EH (cell line): ENCODE measurements at places on chromosomes 7 and 10.

DNA sequence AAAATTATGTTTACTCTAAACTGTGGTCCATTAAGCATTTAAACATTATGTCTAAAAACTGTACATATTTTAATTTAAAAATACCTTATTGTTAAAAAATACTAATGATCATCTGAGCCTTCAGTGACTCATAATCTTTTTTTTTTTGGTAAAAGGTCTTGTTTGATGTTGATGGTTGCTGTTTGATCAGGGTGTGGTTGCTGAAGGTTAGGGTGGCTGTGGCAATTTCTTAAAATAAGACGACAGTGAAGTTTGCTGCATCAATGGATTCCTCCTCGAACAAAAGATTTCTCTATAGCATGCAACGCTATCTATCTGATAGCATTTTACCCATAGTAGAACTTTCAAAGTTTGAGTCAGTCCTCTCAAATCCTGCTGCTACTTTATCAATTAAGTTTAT, 180.0 kb upstream of the AHR start:
- DNase-seq = no peak

DNA sequence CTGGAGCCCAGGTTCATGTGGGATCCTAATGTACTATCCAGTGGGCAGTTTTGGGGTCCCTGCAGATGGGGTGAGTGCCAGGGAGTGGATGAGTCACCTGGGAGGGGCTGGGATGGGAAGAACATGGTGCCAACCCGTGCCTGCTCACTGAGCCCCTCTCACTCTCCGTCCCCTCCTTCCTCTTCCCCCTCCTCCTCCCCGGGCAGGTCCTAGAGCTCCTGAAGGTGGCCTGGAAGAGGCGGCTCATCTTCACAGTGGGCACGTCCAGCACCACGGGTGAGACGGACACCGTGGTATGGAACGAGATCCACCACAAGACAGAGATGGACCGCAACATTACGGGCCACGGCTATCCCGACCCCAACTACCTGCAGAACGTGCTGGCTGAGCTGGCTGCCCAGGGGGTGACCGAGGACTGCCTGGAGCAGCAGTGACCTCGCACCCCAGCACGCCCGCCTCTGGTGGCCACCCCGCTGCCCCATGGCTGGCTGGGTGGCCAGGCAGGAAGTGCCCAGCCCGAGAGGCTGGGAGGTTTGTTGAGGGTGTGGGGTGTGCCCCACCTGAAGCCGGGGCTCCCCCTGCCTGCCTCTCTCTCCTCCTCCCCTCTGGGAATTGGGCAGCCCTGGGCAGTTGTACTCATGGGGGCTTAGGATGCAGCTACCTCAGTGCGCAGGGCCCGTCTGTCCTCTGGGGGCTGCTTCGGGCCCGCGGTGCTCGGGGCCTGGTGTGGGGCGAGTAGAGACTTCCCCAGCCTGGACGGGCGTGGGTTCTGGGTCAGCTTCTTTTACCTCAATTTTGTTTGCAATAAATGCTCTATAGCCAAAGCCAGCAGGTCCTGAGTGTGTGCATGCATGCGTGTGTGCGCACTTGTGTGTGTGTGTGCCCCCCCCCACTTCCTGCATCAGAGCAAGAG, 4.9 kb upstream of the UPK3B start:
- DNase-seq = no peak

DNA sequence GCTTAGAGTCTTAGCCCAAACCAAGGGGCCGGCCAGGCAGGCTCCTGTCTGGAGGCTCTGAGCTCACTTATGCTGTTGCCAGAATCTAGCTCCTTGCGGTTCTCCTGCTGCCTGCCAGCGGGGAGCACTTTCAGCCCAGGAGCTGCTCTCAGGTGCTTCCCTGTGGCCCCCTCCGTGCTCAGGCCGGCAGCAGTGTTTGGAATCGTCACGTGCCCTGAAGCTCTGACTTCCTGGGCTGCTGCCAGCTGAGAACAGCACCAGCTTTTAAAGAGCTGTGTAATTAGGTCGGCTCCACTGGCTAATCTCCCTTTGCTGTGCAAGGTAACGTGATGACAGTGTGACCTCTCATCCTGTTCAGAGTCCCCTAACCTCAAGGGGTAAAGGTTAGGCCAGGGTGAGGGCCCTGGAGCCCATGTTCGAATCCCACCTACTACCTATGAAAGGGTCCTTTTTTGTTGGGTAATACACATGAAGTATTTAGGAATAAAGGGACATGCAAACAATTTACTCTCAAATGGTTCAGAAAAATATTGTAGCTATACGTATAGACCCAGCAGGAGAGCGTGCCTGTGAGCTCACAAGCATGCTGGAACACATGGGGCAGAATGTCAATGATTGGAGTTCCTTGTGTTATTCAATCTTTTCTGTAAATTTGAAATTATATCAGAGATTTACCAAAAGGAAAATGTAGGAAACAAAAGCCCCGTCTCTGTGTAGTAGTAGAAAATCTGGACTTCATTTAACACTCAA, 16.6 kb downstream of the ZNF862 start:
- DNase-seq = peak; percentile 70

DNA sequence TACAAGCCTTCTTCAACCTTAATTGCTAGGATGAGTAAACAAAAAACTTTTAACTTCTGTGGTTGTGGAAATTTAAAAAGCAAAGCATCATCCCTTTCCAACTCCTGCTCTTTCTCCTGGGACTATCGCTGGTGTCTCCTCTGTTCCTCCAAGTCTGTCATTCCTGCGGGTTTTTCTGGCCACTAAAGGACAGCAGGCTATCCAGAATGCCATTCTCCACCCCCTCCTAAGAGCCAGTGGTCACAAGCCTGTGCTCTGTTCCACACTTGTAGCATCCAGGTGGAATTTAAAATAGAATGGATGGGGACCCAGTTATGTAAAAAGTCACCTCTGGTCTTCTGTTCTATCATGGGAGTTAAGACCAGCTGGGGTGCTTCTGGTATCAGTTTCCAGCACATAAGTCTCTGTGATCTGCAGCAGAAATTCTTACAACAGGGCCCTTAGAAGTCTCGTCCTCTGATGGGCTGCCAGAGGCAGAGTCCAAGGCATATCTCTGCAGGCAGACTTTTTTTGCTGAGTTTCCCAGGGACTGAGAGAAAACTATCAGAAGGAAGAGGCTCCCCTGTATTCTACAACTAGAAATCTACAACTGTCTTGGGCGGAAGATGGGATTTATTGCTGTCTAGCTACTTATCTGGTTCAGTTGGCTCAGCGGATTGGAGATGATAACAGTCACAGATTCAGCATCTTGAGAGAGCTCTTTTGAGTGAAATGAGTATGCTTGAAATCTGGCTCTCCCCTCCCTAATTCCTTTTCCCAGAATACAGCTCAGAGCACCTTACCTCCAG, 5.1 kb upstream of the WNT16 start:
- DNase-seq = peak; percentile 16

- DNase-seq = no peak
Observed at GRCh38 chr10:79285315-79286197, 61.7 kb upstream of the PPIF start.

DNA sequence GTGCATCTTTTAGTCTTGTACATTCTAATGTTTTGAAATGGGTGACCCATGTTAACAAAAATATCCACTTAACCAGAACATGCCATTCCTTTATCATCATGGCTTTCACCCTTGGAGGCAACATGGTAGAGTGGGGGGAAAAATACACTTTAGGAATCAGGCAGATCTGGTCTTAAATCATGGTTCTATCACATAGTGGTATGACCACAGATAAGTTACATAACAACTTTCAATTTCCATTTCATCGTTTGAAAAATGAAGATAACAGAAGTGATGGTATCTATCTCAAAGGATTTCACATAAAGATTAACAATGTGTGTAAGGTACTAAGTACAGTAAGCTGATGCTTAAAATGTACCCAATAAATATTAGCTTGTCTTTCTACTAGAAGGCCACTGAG, 19.0 kb downstream of the TMEM168 start:
- DNase-seq = no peak

GRCh38 chr7:38975944-38976392, 1.7 kb upstream of the POU6F2 start:
- no peak for DNase-seq

DNA sequence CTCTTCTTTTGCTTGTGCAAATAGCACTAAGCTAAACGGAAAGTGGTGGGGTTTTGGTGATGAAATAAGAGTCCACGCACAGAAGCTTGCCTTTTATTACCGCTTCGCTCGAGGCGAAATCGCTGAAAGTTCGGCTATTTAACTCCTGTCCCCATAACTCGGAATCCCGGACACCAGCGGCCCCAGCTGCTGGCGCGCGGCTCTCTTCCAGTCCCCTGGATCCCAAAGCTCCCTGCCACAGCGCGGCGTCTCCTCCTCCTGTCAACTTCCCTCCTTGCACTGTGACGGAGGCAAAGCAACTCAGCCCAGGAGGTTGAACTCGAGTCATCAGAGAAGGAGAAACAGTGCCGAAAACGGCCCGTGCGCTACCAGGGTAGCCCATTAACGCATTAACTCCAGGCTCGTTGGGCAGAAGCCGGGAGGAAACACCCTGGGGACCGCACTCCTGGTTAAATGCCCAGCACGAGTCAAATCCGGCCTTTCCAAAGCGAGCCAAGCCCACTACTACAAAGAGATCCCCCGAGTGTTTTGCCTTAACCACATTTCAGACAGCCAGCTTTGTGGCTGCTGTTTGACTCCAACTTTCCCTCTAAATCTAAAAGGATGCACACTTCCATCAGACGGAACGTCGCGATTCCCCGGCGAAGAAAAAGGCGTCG, 1.3 kb downstream of the SEMA3D start:
- DNase-seq = peak; percentile 87

- no peak for DNase-seq
Observed at GRCh38 chr7:157463245-157463644, 126.4 kb downstream of the DNAJB6 start.

DNA sequence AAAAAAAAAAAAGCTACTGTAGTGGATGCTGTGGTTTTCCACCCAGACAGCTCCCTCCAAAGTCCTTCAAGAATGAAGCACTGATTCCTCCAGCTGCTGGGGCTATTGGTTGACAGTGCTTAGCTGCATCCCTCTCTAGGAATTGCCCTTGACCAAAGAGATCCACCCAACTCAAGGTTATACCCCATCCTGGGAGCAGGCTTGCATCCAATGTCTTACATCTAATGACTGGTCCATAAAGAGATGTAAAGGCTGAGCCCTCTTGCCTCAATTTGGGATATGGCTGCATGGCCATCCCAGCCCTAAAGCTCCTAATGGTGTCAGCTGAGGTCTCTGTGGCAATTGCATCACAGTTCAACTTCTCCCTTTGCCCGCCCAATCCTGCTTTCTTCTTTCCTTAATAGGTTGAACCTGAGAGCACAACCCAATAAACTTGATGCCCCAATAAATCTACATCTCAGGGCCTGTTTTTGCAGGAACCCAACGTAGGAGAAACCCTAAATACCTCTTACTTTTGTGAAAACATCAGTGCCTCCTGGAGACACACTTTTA, 4.4 kb downstream of the GPR37 start:
- DNase-seq = no peak

DNA sequence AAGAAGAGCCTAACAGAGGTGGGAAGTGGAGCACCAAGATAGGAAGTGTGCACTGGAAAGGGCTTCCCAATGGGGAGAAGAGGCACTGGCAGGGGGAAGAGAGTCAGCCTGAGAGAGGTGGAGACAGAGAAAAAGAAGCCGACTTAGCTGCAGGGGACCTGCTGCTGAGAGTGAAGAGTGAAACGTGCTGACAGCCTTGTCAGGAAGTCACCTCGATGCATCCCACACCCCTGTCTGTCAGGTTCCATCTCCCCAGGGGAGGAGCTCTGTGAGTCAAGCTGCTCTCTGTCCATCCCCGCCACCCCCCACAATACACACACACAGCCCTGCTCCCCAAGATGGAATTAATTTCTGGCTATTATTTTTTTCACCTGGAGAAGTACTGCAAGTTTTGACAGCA, 14.0 kb downstream of the KAZALD1 start:
- DNase-seq = no peak

GRCh38 chr10:11227103-11227502, 209.4 kb downstream of the CELF2 start:
- DNase-seq = no peak

- no peak for DNase-seq
Observed at GRCh38 chr7:70336536-70336935, 738.3 kb downstream of the AUTS2 start.
